OCI-LY7 (cell line): ENCODE measurements at places on chromosomes 3 and 15. TPM values are rescaled to one million over a fixed set of nuclear protein-coding genes. Genes with fewer than 3 reads are reported as not detected.

Gene MED12L
- 32.7 and 33.8 TPM in 2 replicates for total RNA-seq

DNA sequence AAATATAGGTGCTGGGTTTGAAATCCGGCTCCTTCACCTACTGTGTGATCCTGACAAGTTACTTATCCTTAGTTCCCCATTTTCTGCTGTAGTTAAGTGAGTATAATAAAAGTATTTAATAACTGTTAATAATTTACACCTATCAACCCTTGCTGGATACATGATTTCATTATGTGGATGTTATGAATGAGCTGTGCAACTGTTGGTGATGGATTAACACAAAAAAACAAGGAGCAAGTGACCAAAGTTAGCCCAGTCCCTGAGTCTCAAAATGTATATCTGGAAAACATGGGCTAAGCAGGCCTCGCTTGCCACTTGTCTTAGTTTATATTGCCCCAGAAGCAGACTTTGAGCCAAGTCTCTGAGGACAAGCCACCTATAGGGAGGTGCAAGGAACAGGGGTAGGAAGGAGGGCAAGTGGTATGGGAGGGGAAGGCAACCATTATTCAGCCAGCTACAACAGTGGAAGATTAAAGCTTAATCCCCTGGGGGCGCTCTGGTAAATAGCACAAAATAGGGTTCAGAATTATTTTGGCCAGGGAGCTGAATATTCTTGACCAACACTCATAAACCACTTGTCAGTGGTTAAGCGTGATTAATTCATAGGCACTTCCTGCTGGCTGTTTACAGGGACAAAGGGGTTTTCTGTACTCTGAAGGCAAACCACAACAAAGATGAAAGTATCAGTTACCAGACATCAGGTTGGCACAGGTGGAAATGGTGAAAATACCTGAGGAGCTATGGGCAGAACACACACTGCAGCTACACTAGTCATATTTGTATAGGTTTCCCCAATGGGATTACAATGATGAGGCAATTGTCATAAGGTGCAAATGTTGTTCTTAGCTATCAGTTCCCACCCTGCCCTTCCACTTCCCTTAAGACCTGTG is 76.2 kb downstream of the TRIM42 start:
- DNase-seq = peak; percentile 73

Gene NR2E3
- not detected in 2 replicates for total RNA-seq

GRCh38 chr3:173463250-173463649 is 65.7 kb downstream of the NLGN1 start:
- DNase-seq = no peak

DNA sequence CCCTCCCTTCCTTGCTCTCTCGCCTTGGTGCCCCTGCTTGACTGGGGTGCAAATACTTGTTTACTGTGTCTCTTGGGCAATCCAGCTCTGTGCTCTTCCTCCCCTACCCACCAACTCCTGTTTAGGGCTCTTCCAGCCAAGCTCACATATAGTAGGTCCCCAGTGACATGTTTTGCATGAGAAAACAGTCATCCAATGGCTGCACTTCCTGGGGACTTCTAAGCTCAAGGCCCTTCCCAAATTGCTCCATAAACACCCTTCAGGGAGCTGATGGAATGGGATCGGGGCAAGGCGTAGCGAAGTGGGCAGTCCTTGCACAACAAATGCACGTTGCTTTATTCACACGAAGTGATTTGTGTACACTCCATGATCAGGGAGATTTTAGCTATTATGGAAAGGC is 9.4 kb upstream of the COPG1 start:
- DNase-seq = no peak

DNA sequence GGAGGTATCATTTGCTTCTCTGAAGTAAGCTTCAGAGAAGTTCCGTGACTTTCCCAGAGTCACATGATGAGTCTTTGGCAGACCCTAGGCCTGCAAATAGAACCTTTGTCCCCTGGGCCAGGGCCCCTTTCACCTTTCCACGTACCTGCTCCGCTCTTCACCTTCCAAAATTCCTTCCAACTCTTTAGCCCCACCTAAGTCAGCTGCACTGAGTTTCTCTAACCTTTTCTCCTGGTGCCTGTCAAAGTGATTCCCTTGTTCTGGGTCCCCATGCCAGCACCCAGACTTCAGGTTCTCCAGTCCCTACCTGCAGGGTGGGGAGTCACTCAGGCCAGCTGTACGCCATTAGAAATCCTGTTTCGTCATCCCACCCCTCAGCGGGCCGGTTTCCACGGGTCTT is 12.8 kb downstream of the LYZL4 start:
- no peak for DNase-seq

- DNase-seq = no peak
These were observed 1215.2 kb downstream of the SI start for GRCh38 chr3:163863146-163863545.

DNA sequence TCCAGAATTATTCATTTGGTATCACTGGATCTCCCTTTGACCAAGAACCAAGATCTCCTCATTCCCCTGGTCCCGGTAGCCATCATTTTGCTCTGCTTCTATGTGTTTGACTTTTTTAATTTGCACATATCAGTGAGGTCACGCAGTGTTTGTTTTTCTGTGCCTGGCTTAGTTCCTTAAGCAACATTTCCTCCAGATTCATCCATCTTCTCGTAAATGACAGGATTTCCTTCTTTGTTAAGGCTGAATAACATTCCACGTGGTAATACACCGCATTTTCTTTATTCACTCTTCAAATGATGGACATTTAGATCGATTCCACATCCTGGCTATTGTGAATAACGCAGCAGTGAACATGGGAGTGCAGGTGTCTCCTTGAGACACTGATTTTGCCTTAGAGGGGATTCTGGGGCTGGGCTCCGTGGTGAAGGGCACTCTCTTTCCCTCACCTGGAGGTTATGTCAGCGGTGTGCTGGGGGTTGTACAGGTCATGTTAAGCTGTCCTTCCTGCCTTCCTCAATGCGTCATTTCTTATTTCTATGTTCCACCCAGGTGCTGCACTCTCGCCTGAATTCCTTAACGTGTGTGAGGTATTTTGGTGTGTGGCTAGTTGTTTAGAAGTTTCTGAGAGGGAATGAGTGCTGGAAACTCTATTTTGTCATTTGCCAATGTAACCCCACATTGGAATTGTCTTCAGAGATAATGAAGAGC is 212.2 kb downstream of the LPP start:
- no peak for DNase-seq

- peak; percentile 19 for DNase-seq
These were observed 341.7 kb downstream of the CLSTN2 start for GRCh38 chr3:140276703-140277102.

DNA sequence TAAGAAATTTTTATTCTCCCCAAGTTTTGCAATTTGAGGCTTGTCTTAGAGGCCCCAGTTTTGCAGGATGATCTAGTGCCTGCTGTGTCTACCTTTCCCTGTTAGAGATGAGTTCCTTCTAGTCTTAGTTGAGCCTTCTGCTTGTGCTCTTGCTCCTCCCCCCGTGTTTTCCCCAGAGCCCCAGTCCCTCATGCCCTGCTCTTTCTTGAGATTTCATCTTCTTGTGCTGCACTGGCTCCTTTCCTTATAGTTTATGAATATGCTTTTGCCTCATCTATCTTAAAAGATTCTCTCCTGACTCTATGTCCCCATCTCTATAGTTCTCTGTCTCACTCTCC is 4.7 kb downstream of the GAP43 start:
- DNase-seq = no peak

DNA sequence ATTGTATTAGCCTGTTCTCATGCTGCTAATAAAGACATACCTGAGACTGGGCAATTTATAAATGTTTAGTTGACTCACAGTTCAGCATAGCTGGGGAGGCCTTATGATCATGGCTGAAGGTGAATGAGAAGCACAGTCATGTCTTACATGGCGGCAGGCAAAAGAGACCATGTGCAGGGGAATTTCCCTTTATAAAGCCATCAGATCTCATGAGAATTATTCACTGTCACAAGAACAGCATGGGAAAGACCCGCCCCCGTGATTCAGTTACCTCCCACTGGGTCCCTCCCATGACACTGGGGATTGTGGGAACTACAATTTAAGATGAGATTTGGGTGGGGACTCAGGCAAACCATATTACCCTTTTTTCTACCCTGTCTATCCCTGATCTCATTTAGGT is 51.5 kb upstream of the MYZAP start:
- no peak for DNase-seq

Gene GABRR3
- total RNA-seq = not detected in 2 replicates

GRCh38 chr3:64449026-64449425 is 223.8 kb upstream of the PRICKLE2 start:
- no peak for DNase-seq

Gene C15orf61
- 9.3 and 12.2 TPM in 2 replicates for total RNA-seq

DNA sequence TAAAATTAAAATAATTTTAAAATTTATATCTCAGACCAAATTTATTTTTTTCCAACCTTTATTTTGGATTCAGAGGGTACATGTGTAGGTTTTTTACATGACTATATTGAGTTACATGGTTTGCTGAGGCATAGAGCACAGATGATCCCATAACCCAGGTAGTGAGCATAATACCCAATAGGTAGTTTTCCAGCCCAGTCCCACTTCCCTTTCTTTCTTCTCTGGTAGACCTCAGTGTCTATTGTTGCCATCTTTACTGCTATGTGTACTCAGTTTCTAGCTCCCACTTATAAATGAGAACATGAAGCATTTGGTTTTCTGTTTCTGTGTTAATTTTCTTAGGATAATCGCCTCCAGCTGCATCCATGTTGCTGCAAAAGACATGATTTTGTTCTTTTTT is 338.1 kb downstream of the EFHB start:
- DNase-seq = no peak

Gene EIF3J
- total RNA-seq = 129 and 131 TPM in 2 replicates

Gene PPIP5K1
- total RNA-seq = 89.5 and 89.8 TPM in 2 replicates

- DNase-seq = no peak
These were observed 48.8 kb downstream of the UACA start for GRCh38 chr15:70714565-70714964.

- no peak for DNase-seq
These were observed 675.4 kb downstream of the OTOL1 start for GRCh38 chr3:162171970-162172369.

Gene C3orf49
- not detected in 2 replicates for total RNA-seq

DNA sequence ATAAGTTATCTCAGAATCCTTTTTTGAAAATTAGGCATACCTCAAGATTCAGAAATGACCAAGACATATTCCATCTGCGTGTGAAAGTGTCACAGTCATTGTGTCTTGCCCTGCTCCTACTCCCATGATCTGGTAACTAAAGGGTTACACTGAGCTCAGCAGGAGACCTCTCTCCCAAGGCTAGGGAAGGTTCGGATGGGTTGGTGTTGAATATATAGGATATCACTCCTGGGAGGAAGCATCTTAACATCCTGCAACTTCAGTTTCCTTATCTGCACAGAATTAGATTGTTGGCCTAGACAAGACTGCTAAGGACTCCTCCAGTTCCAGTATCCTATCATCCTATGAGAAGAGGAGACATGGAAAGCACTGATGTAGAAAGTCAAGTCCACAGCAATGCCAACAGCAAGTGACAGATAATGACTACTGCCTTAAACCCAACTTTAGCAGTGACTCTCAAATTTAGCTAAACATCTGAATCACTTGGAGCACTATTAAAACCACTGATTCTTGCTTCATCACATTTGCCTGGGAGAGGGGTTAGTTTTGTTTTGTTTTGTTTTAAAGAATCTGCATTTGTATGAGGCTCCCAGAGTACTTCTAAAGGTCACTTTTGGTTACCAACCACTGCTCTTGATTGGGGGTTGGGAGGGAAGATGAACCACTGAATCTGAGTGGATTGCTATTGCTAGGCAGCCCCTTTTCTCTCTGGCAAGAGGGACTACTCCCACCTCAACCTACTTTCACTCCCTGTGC is 9.7 kb downstream of the ADAMTS9 start:
- DNase-seq = no peak

Gene SLC38A3
- not detected in 2 replicates for total RNA-seq

- DNase-seq = no peak
These were observed 968.1 kb downstream of the ROBO1 start for GRCh38 chr3:78799681-78800080.

DNA sequence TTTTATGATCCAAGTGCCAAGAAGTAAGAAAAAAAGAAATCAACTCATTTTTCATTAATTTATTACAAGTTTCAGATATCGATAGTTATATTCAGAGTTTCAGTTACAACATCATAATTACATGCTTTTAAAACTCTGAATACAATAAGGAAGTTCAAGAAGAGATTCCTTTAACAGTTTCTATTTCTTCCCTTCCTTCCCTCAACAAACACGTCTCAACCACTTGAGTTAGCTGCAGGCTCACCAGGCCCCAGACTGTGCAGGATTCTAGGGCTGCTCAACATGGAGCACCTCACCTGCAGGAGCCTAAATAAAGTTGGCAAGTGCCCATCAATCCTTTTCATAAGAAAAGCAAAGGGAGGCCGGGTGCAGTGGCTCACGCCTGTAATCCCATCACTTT is 79.2 kb upstream of the FNDC3B start:
- no peak for DNase-seq

- DNase-seq = no peak
These were observed 175.5 kb upstream of the SLCO3A1 start for GRCh38 chr15:91678003-91678402.

DNA sequence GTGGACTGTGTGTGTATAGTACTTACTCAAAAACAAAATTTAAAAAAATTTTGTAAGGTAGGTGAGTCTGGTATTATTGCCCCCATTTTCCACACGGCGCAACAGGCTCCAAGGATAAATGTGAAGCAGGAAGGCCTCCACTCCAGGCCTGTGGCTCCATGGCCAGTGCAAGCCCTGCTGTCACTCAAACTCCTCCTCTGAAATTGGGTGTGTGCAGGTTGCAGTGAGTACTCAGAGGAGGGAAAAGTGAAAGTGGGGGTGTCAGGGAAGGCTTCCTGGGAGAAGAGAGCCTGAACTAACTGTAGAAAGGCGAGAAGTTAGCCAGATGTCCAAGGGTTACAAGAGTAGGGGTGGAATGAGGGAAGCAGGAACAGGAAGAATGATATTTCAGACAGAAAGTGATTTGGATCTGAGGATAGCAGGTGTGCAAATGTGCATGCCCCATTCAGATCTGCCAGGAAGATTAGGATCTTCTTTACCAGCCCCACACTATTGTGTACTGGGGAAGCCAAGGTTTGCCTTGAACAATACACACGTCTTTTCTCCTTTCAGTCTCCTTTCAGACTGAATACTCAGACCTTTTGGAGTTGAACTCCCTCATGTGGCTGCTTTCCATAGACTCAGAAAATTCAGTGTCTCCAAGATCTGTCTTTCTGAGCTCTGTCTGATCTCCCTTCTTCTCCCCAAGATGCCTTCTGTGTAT is 48.7 kb upstream of the RYK start:
- no peak for DNase-seq

Gene ATP13A4
- 0.70 and 2.5 TPM in 2 replicates for total RNA-seq

- no peak for DNase-seq
These were observed 183.2 kb upstream of the IL12A start for GRCh38 chr3:159805411-159805772.

DNA sequence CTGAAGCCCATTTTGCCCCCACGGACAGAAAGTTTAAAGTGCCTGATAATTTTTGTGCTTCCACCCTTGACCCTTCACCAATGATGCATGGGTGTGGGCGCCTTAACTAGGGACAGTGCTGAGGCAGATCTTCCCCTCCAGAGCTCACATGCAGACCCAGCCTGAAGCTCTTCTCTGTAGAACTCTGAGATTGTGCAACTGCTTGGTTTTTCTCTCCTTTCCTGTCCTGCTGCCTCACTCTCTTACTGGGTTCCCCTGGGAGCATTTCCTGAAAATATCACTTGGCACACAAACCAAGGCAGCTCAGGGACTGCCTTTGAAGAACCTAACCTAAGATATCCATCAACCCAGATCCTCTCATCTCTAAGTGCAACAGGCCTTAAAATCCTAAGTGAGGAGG is 220.3 kb upstream of the STT3B start:
- no peak for DNase-seq
